Epithelial cell of alveolus of lung (primary cell): ENCODE measurements at places on chromosomes 7 and 10. TPM values are rescaled to one million over a fixed set of nuclear protein-coding genes. Genes with fewer than 3 reads are reported as not detected.

TAS2R4 gene
- total RNA-seq = under 0.01 and 0.88 TPM in 2 replicates

MSMB gene
- not detected in 2 replicates for total RNA-seq

HMX3 gene
- not detected in 2 replicates for total RNA-seq

MEOX2 gene
- 0.13 and 59.3 TPM in 2 replicates for total RNA-seq

EFCAB10 gene
- 0.26 TPM in 1 of 2 replicates, not detected in the other for total RNA-seq

NKX1-2 gene
- 0.26 TPM in 1 of 2 replicates, not detected in the other for total RNA-seq

ST8SIA6 gene
- under 0.01 and 0.88 TPM in 2 replicates for total RNA-seq

ARHGAP22 gene
- total RNA-seq = 6.7 and 31.0 TPM in 2 replicates

PDCD4 gene
- total RNA-seq = 19.7 and 41.0 TPM in 2 replicates

PPP1R17 gene
- total RNA-seq = not detected in 2 replicates

EN2 gene
- not detected in 2 replicates for total RNA-seq

PRR15 gene
- 0.16 and 4.5 TPM in 2 replicates for total RNA-seq

IDI2 gene
- not detected in 2 replicates for total RNA-seq

ZWINT gene
- total RNA-seq = 17.0 and 45.5 TPM in 2 replicates

HPS6 gene
- 34.1 and 40.9 TPM in 2 replicates for total RNA-seq

LBX1 gene
- not detected in 2 replicates for total RNA-seq

NACAD gene
- 3.4 and 6.1 TPM in 2 replicates for total RNA-seq

NUTM2D gene
- 0.56 and 1.8 TPM in 2 replicates for total RNA-seq

LDB1 gene
- total RNA-seq = 23.3 and 49.0 TPM in 2 replicates

NEUROG3 gene
- not detected in 2 replicates for total RNA-seq

LIPN gene
- total RNA-seq = not detected in 2 replicates

GPR85 gene
- 0.24 and 3.6 TPM in 2 replicates for total RNA-seq

NRCAM gene
- total RNA-seq = 5.9 and 22.7 TPM in 2 replicates

KLF6 gene
- total RNA-seq = 38.5 and 53.0 TPM in 2 replicates

TDRD1 gene
- total RNA-seq = not detected in 2 replicates

ASB10 gene
- not detected in 2 replicates for total RNA-seq

ANXA8 gene
- 0.40 and 7.6 TPM in 2 replicates for total RNA-seq

SRGN gene
- total RNA-seq = 60.0 and 221 TPM in 2 replicates

AKR1C1 gene
- total RNA-seq = 12.9 and 72.8 TPM in 2 replicates

CTAGE8 gene
- total RNA-seq = 0.08 and 0.26 TPM in 2 replicates

CPA4 gene
- 1.8 and 3.1 TPM in 2 replicates for total RNA-seq

TUBAL3 gene
- total RNA-seq = under 0.01 TPM in 1 of 2 replicates, not detected in the other

TRDMT1 gene
- total RNA-seq = 3.4 and 5.7 TPM in 2 replicates

SFMBT2 gene
- total RNA-seq = 1.6 and 4.8 TPM in 2 replicates
